Endothelial cell (in vitro differentiated cells): ENCODE measurements at places on chromosomes 2 and 18.
A peak's percentile ranks its signal among the peaks of the same experiment; 100 is the strongest.

- no peak for DNase-seq
Measured at GRCh38 chr2:23327416-23327815, 57.6 kb upstream of the KLHL29 start.

DNA sequence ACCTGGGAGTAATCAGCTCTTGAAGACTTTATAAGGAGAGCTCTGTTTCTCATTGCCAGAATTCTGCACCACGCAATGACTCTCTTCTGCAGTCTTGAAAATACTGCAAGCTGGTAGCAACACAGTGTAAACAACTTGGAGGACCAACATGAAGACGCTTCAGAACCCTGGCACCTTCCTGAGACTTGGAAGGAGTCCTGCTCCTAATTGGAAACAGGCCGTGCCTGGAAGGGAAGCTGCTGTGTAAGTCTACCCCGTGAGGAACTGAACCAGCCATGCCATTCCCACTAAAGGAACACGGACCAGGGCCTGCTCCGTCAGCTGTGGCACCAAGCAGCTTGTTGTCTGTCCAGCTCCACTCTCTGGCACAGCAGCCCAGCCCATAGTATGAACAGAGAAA, 171.1 kb downstream of the PAX3 start:
- no peak for DNase-seq

GRCh38 chr2:185137700-185138099, 539.4 kb downstream of the ZNF804A start:
- DNase-seq: no peak

GRCh38 chr2:121006743-121007489, 271.2 kb downstream of the GLI2 start:
- DNase-seq: no peak

DNA sequence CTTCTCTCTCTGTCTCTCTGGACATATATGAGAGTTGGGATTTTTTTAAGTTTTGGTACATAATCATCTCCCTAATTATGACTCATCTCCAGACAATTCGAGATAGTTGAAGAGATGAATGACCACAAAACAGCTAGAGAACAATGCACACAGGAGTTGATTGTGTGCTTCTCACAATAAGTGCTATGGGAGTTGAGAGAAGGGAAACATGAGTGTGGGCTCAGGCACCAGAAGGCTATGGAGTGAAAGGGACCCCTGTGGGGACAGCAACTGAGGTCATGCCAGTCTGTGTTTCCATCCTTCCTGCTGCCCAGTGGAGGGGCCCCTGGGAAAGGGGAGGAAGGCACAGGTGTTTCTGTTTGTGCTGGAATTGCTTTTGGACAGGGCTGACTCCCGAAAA, 6.5 kb upstream of the YWHAQ start:
- DNase-seq: no peak

- DNase-seq: no peak
Measured at GRCh38 chr2:12982149-12982584, 265.4 kb downstream of the TRIB2 start.

GRCh38 chr2:12716032-12716281, 779 bp upstream of the TRIB2 start:
- peak; percentile 77 for DNase-seq

GRCh38 chr2:132255714-132256113, 94.0 kb upstream of the ANKRD30BL start:
- no peak for DNase-seq

DNA sequence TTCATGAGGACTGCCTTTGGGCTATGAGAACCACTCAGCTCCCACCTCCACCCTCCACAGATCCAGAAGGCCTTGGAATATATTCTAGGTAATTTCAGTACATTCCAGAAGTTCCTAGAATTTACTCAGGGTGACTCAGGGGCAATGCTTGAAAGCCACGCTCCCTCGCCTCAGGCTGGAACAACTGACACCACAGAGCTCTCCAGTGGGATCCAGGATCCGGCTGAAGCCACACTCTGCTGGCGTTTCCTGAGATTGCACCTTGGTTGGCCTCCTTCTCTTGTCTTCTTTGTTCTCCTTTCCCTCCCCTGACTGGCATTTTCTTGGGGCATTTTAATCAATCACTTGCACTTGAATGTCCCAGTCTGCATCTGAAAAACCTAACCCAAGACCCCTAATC, 92.6 kb upstream of the KCNE4 start:
- no peak for DNase-seq

- DNase-seq: no peak
Measured at GRCh38 chr2:14524803-14525080, 107.8 kb upstream of the LRATD1 start.

DNA sequence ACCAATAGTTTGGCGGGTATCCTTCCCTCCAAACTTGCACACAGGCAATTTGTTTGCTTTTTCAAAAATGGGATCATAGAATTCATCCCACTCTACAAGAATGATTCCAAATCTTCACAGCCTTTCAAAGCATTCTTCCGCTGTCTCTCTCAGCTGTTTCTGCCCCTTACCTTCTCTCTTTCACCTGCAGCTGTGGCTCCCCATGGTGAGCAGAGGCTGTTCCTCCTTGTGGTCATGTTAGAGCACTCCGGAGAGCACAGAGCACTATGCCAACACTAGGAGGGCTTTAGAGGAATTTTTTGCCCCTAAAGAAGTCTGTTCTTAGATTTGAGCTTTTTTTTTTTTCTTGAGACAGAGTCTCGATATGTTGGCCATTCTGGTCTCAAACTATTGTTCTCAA, 30.4 kb downstream of the MTHFD2 start:
- no peak for DNase-seq

GRCh38 chr2:97737421-97738178, 24.2 kb downstream of the ZAP70 start:
- no peak for DNase-seq

- DNase-seq: no peak
Measured at GRCh38 chr18:23812546-23813440, 123.5 kb downstream of the LAMA3 start.

- DNase-seq: no peak
Measured at GRCh38 chr2:157593411-157593810, 35.3 kb downstream of the ACVR1C start.

DNA sequence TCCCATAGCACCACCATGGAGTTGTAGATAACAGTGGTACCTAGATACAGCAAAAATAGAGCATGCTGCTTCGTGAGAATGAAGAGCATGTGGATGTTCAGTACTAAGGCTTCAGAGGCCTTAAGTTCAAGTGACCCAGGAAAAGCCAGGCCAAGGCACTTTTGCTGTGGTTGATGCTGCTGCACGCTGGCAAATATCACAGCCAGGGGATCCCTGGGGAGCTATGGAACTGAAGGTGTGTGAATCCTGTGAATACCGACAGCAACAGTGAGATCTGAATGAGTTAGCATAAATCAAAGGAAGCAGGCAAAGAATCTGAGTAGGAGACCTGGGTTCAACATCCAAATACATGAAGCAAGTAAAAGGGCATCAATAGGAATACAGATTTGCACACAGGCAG, 158.6 kb upstream of the THUMPD2 start:
- no peak for DNase-seq
